RCC 7860 (cell line): ENCODE measurements at places on chromosomes 2 and 18.

GRCh38 chr2:237978058-237978712 lies 11.4 kb downstream of the UBE2F start:
- no peak for DNase-seq

DNA sequence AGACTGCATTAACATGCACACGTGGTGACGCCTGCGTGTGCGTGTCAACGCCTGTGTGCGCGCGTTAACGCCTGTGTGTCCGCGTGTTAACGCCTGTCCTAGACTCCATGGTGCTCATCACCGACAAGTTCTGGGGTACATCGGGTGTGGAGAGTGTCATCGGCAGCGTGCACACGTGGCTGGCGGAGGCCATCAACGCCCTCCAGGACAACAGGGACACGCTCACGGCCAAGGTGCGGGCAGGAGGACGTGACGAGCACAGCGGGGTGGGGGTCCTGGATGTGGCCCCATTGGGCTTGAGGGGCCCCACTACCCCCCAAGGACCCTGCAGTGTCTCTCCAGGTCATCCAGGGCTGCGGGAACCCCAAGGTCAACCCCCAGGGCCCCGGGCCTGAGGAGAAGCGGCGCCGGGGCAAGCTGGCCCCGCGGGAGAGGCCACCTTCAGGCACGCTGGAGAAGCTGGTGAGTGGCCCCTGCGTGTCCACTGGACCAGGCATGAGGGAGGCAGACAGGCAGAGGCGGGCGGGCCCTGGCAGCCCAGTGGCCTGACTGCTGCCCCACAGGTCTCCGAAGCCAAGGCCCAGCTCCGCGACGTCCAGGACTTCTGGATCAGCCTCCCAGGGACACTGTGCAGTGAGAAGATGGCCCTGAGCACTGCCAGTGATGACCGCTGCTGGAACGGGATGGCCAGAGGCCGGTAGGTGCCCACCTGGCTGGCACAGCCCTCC lies 29.2 kb downstream of the GPC1 start:
- no peak for DNase-seq

GRCh38 chr2:78418021-78418420 lies 607.5 kb upstream of the REG3G start:
- DNase-seq: no peak

DNA sequence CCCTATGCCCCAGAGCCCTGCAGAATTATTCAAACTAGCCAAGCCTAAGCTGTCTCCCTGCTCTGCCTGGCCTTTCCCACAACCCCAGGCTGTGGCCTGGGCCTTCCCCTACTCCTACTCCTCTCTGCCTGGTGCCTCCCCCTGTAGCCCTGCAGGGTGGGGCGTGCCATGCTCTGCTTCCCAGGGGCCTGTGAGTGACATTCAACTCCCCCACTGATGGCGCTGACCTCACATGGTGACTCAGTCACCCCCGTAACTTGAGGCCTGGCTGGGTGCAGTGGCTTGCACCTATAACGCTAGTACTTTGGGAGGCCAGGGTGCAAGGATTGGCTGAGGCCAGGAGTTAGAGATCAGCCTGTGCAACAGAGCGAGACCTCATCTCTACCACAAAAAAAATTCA lies 60.6 kb downstream of the KIF1A start:
- peak; percentile 98 for DNase-seq
